ENCODE measurements at places on chromosomes 5 and 9.

- DNase-seq = no peak
Observed at GRCh38 chr5:174140452-174141020, 95.0 kb downstream of the NSG2 start.

- DNase-seq = no peak
Observed at GRCh38 chr5:11062397-11062796, 301.4 kb upstream of the DAP start.

- DNase-seq = no peak
Observed at GRCh38 chr5:36637516-36637915, 31.1 kb downstream of the SLC1A3 start.

DNA sequence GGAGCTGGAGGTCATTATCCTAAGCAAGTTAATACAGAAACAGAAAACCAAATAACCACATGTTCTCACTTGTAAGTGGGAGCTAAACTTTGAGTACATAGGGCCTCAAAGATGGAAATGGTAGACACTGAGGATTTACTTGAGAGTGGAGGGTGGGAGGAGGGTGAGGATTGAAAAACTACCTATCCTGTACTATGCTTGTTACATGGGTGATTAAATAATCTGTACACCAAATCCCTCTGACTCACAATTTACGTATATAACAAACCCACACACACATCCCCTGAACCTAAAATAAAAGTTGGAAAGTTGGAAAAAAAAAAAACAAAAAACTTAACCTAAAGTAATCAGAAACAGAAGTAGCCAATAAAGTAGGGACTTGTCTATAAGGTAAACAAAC lies 48.8 kb upstream of the LARP1 start:
- no peak for DNase-seq

GRCh38 chr9:21473236-21473635 lies 8.9 kb downstream of the IFNE start:
- no peak for DNase-seq

GRCh38 chr5:137567226-137567625 lies 68.1 kb upstream of the SPOCK1 start:
- no peak for DNase-seq

DNA sequence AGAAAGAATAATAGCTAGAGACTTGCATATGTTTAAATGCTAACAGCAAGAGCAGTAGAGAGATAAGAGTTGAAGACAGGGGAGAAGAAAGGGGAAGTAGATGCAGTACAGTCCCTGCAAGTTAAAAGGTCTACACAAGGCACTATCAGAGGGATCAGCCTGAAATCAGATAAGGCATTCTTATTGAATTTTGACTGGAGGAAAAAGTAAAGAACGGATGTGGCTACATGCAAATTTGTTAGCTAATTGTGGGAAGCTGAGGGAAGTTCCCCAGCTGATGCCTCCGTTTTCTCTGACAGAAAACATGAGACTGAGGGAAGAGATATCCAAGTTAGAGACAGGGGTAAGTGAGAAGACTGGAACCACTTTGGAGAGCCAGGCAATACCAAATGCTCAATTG lies 12.9 kb upstream of the RHOBTB3 start:
- DNase-seq = peak; percentile 76

DNA sequence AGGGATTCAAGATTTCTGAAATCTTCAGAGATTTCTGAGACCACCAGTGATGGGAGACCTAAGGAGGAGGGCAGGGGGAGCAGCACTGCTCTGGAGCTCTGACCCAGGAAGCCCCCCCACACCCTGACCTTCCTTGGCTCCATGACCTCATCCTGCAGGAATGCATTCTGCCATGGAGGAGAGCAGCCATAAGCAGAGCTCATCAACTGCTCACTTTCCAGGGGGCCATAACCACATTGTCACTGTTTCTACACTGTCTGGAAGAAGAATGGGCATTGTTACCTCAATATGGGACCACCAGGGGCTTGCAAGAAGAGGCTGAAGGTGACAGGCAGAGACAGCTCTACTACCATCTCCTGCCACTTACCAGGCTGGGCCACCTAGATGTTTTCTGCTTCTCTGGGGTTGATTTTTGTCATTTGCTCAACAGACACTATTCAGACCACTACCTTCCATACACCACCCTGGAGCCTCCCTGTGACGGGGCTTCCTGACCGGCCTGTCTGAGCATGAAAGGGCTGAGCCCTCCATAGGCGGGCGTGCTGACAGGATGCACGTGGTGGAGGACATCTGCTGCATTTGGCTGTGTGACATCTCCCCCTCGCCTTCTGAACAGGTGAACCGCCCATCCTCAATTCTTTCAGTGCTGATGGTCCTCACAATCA lies 2.3 kb upstream of the TSC1 start:
- DNase-seq = no peak

DNA sequence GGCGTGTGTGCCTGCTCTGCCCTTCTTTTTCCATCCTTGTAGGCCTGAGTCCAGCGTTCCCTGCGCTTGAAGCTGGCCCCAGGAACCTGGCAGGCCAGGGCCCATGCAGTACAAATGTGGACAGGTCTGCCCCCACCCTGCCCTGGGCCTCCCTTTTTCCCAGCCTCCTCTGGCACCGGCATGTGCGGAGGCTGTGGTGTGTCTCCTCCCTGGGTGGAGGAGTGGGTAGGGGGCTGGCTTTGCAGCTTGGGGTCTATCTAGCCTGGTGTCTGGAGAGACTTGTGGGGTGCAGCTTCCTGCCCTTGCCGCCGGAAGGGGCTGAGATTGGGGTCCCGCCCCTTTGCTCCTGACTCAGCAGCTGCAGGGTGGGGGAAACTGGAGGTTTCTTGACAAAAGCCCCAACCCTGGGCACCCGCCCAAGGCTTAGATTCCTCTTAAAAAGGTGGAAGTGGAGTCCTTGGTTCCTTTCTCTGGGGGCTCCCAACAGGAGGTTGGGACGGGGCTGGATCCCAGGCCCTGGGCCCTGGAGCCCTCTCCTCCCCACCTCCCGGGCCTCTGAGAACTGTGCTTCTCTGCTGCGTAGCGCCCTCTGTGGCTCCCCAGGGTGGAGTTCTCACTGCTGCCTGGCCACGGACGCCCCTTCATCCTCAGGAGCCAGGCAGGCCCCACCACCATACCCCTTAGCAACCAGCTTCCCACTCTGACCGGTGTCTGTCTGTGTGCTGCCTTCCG lies 18.0 kb downstream of the RXRA start:
- DNase-seq = peak; percentile 19

DNA sequence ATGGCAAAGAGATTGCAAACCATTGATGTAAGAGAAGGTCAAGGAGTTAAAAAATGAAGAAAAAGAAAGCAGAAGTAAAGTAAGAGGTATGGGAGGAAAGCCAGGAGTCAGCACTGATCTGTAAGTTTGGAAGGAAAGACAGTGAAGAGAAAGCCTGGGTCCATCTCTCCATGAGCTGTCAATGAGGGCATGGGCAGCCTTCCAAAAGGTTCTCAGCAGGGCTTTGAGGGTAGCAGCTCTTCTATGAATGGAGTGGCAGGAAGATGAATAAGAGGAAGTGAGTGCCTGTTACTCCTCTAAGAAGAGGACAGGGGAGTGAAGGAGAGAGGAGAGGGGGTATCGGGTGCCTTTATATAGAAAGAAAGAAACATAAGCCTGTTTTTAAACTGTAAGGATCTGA lies 97.1 kb downstream of the ADCY2 start:
- DNase-seq = no peak

GRCh38 chr9:14092344-14092743 lies 221.6 kb downstream of the NFIB start:
- DNase-seq = no peak

GRCh38 chr9:130042406-130042884 lies 544 bp downstream of the FNBP1 start:
- DNase-seq = no peak

GRCh38 chr5:160565376-160565775 lies 143.7 kb downstream of the PTTG1 start:
- no peak for DNase-seq

- no peak for DNase-seq
Observed at GRCh38 chr9:131236761-131237160, 39.5 kb downstream of the FAM78A start.

- no peak for DNase-seq
Observed at GRCh38 chr5:94998670-94999069, 286.2 kb downstream of the MCTP1 start.

DNA sequence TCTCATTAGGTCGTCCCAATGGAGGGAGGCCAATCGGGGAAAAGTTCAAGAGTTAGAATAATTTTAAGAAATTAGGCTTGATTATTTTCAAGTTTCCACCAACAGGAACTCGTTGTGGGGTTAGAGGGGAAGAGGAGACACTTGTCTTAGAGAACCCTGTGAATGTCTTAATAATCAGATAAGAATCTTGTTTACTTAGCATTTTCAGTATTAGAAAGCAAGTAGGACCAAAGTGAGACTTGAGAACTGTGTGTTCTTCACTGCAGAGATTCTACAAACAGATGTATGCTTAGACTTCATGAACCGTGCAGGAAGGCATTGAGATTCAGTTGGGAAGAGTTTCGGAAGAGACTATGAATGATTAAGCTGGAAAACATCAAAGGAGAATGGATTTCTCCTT lies 69.0 kb upstream of the HMHB1 start:
- no peak for DNase-seq

- no peak for DNase-seq
Observed at GRCh38 chr9:117873664-117874063, 169.5 kb downstream of the TLR4 start.

DNA sequence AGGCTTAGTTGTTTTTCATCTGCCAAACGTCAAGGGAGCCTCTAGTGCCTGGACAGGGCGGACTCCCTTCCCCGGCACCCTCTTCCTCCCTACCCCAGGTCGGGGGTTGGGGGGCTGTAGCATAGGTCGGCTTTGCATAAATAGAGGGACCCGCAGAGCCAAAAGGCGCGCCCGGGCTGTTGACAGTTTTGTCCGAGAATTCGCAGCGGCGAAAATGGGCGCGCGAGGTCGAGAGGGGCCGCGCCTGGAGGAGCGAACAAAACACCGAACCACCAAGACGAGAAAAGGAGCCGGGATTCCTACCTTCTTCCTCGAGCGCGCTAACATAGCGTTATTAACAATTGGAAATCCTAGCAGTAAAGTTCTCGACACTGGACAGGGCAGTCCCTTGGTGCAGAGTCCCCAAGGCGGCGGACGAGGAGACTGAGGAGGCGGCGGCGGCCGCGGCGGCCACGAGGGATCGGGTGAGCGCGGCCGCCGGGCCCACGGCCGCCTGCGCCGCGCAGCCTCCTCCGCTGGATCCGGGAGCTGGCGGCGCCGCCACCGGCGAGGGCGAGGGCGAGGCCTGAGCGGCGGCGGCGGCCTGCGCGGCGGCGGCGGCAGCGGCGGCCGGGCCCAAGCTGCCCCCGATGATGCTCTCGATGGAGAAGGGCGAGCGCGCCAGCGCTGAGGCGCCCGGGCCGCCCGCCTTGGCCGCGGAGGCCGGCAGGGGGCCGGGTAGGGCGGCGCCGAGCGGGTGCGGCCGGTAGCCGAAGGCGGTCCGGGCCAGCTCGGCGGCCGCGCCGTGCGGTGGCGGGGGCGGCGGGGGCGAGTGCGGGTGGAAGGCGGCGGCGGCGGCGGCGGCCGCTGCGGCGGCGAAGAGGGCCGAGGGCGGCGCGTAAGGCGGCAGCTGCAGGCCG lies 1.7 kb downstream of the FOXD1 start:
- peak; percentile 10 for DNase-seq

GRCh38 chr5:61029456-61030162 lies 84.6 kb downstream of the NDUFAF2 start:
- no peak for DNase-seq

GRCh38 chr9:84990416-84990815 lies 320.9 kb downstream of the NTRK2 start:
- no peak for DNase-seq

GRCh38 chr9:88950341-88951154 lies 40.7 kb upstream of the S1PR3 start:
- no peak for DNase-seq

GRCh38 chr5:96933764-96934707 lies 1.8 kb upstream of the LNPEP start:
- peak; percentile 46 for DNase-seq

DNA sequence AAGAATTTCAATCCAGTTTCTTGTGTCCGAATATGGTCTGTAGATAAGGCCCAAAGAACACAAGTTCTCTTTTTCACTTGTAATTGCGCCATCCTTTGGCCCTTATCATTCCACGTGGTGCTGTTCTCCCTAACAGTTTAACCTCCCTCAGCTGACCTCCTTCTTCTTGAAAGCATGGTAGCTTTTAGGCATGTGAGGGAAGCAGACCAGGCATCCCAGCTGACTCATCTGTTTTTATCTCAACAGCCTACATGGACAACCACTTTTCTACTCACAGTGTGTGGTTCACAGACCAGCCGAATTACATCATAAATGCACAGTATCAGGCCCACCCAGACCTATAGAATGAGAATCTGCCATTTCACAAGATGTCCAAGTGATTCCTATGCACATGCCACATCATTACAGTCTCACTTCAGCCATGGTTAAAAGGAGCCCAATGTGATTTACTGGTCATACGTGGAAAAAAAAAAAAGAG lies 26.9 kb upstream of the PLIN2 start:
- peak; percentile 33 for DNase-seq

DNA sequence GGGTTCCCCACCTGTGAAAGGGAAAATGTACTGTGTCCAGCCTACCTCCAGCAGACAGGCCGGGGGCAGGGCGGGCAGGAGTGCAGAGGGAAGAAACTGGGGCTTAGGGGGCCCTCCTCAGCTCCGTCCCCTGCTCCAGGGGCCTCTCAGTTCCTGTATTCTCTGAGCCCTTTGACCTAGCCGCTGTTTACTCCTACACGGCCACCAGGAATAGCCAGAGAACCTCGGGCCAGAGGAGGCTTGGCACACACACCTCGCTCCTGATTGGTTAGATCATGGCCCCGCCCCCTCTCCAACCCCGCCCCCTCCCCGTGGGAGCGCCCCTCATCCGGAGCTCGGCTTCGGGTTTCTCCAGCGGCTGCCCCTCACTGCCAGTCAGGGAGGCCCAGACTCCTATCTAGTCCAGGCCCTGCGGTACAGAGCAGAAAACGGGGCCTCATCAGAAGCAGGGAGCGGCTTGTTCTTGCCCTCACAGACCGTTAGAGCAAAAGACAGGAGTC lies 2.2 kb downstream of the ST6GALNAC6 start:
- DNase-seq = peak; percentile 31

DNA sequence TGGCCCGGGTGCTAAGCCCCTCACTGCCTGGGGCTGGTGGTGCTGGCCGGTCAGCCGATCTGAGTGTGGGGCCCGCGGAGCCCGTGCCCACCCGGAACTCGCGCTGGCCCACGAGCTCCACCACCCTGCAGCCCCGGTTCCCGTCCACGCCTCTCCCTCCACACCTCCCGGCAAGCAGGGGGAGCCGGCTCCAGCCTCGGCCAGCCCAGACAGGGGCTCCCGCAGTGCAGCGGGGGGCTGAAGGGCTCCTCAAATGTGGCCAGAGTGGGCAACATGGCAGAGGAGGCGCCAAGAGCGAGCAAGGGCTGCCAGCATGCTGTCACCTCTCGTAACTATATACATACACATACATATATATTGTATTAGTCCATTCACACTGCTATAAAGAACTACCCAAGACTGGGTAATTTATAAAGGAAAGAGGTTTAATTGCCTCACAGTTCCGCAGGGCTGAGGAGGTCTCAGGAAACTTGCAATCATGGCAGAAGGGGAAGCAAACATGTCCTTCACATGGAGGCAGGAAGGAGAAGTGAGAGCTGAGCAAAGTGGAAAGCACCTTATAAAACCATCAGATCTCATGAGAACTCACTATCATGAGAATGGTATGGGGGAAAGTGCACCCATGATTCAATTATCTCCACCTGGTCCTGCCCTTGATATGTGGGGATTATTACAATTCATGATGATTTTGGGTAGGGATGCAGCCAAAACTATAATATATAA lies 56.8 kb downstream of the LIX1 start:
- DNase-seq = no peak

- no peak for DNase-seq
Observed at GRCh38 chr5:175681968-175682340, 24.1 kb downstream of the HRH2 start.
